Activated CD4-positive, alpha-beta T cell treated with anti-CD3 and anti-CD28 coated beads for 36 hours (primary cell): ENCODE measurements at places on chromosomes 6 and 20. TPM values are rescaled to one million over a fixed set of nuclear protein-coding genes. Genes with fewer than 3 reads are reported as not detected.

DNA sequence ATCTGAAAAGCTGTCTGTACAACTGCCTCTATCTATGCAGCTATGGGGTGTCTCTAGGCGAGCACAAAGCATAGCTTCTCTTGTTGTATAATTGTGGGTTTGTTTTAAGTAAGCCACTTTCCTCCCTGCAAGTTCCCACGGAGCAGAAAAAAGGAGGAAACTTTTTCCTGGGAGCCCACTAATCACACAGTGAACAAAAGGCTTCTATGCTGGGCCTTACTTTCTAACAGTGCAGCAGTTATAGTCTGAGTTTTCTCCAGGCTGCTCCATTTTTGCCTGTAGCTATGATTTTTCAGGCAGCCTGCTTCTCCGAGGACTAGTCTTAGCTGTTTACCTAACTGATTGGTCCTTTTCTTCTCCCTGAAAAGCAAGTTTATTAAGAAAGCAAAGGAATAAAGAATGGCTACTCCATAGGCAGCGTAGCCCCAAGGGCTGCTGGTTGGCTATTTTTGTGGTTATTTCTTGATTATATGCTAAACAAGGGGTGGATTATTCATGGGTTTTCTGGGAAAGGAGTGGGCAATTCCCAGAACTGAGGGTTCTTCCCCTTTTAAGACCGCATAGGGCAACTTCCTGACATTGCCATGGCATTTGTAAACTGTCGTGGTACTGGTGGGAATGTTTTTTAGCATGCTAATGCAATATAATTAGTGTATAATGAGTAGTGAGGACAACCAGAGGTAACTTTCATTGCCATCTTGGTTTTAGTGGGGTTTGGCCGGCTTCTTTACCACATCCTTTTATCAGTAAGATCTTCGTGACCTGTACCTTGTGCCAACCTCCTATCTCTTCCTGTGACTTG, 84.3 kb downstream of the OPRM1 start:
- no peak for DNase-seq

DNA sequence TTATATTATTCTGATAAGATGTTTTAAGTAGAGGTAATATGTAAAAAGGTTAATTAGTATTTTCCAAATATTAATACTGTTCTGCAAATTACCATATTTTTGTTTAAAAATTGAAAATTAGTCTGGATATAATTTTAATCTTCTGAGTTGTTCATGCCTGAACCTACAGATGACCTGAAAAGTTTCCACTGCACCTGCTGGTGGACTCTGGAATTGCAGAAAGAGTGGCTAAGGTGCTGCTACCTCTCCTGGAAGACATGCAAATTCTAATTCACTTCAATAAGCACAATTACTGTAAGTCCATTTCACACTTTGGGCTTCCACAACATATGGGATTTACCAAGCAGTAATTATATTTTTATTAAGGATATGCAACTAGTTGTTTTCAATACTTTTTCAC, 77.7 kb upstream of the OLIG3 start:
- DNase-seq = peak; percentile 77

DNA sequence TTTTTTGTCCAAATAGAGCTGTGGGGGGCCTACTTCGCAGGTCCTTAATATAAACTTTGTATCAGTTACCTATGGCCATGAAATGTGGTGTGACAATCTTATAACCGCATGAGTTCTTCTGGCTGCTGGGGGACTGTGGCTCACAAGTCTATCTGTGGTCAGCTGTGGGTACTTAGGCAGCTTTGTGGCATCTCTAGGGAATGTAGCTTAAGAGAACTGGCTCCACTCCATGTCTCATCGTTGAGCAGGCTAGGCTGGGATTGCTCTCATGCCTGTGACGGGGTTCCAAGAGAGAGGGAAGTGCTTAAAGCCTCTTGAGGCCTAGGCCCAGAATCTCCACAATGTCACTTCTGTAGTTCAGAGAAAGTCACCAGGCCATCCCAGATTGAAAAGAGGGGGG, 140.5 kb downstream of the BTBD3 start:
- DNase-seq = no peak

GRCh38 chr20:10674684-10675449, 1.1 kb upstream of the JAG1 start:
- DNase-seq = peak; percentile 75

GRCh38 chr6:169813969-169814368, 62.5 kb downstream of the ERMARD start:
- DNase-seq = no peak

- no peak for DNase-seq
Observed at GRCh38 chr6:160362556-160362955, 14.4 kb downstream of the SLC22A3 start.

- no peak for DNase-seq
Observed at GRCh38 chr20:60171738-60172137, 213.5 kb downstream of the CDH26 start.

- DNase-seq = no peak
Observed at GRCh38 chr6:168212362-168212761, 107.2 kb downstream of the DACT2 start.

DNA sequence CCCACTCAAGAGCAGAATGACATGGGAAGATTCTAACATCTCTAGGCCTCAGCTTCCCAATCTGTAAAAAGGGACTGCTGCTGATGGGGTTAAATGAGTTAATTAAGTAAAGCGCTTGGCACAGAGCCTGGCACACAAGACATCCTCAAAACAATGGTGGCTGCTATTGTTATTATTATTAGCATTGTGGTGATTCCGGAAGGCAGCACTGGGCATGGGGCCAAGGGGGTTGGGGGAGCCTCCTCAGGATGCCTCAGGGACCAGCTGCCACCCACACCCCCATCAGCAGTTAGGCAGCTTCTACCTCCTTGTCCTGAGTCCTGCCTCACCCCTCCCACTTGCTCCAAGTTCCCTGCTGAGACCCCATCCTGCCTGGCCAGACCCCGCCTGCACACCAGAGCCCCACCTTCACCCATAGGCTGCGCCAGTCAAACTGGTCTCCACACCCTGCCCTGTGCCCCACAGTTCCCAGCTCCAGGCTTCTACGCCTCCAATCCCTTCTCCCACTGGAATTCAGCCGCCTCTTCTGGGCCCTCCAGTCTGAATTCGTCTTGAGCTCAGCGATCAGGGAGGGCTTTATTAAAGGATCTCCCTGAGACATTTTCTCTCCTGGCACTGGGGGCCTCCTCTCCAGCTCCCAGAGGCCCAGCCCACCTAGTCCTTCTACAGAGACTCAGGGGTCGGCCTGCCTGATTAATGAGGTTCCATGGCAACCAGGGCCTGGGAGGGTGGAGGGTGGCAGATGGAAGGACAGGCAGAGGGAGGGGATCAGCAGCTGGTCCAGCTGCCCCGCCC, 1.5 kb downstream of the E2F1 start:
- DNase-seq = no peak

DNA sequence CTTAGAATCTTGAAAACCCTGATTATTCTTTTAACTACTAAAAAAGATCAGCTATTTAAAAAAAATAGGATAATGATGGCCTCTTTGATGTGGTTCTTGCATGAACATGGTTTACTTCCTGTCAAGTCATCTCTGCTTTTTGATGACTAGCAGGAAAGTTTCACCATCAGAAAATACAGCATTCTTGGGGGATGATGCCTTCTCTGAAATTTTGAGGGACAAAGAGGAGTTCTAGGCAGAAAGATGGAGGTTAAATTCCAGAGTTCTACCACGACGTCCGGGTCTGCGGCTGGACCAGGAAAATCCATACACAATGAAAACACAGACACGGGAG, 130.4 kb downstream of the OLIG3 start:
- DNase-seq = no peak

Gene ESR1
- 0.04 TPM for total RNA-seq

GRCh38 chr6:42394881-42395620, 56.7 kb downstream of the TRERF1 start:
- DNase-seq = no peak

Gene EFCAB8
- 0.37 TPM for total RNA-seq

GRCh38 chr20:16942756-16943155, 194.6 kb downstream of the OTOR start:
- DNase-seq = no peak

DNA sequence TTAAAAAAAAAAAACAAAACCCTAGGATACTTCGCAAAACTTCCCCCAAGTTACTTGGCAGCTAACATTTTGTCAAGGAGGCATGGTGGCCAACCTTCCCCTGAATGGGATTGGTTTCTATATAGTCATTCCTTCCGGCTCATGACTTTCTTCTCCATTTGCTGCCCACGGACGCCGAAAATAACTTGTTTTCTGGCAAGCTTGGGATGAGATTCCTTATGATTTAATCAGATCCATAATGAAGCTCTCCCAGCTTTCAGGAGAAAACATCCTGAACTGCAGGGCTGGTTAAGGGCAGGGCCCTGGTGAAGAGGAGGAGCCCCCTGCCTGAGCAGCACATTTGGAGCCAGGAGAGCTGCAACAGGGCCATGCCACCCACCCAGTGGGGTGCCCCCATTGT, 49.9 kb downstream of the PPP1R16B start:
- DNase-seq = no peak

DNA sequence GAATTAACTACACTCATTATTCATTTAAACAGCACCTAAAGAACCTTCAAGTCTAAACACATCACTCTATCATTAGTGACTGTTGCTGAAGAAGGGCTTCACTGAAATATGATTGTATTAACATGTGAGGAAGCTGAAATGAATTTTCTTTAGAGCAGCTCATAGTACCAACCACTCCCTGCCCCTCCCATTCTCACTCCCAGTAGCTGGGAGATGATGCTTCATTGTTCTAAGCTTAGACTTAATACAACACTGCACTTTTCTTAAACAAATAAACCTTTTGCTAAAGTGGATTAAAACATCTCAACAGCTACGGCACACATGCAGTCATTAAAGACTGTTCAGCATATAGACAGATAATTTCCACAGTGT, 63.1 kb downstream of the ATXN1 start:
- no peak for DNase-seq

GRCh38 chr6:34521463-34522285, 34.5 kb downstream of the SPDEF start:
- peak; percentile 4 for DNase-seq

- no peak for DNase-seq
Observed at GRCh38 chr6:139679516-139680179, 305.2 kb upstream of the CITED2 start.

Gene SAYSD1
- total RNA-seq = 16.7 TPM

DNA sequence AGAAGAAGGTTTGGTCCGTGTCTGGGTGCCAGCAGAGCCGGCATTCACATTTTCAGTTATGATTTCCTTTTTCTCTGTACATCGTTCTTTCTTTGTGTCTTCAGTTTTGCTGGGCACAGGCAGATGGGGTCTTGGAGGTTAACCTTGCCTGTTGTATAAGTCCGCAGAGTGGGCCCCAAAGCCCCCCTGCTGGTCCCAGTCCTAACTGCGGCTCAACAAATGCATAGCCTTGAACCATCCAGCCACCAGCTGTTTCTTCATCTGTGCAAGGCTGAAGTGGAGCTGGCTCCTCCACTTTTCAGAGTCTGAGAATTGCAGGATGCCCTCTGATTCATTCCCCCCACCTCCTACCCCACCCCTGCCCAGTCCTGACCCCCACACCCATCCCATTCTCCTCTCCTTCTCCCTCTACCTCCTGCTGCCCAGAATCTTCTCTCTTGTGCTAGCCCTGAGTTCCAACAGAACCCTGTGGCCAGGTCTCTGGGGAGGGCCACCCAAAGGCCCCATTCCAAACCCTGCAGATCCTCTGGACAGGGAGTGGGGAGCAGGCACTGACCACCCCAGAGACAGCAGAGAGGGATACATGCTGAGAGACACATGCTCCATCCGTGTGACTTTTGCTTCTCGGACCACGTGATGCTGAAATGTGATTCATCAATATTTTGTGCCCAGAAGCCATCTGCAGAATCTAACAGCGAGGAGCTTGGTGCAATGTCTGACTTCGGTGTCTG, 386.5 kb upstream of the SULF2 start:
- DNase-seq = no peak

DNA sequence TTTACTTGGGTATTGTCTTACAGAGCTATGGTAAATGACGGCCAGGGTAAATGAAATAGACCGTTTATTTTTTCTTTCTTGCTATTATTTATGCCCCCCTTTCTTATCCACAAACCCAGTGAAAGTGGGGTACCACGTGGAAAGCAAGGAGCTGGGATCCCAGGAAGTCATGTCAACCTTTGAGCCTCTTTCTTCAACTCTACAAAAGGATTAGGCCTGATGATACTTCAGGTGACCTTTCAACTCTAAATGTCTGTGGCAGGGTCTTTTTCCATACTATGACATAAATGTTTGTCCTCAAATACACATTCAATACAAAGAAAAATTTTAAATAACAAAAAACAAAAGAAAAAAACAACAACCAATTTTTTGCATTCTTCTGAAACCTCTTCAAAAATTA, 291.4 kb downstream of the ADGB start:
- DNase-seq = no peak

- DNase-seq = no peak
Observed at GRCh38 chr6:97867177-97867576, 584.2 kb upstream of the MMS22L start.

- DNase-seq = no peak
Observed at GRCh38 chr20:51020657-51021056, 2.2 kb downstream of the KCNG1 start.

DNA sequence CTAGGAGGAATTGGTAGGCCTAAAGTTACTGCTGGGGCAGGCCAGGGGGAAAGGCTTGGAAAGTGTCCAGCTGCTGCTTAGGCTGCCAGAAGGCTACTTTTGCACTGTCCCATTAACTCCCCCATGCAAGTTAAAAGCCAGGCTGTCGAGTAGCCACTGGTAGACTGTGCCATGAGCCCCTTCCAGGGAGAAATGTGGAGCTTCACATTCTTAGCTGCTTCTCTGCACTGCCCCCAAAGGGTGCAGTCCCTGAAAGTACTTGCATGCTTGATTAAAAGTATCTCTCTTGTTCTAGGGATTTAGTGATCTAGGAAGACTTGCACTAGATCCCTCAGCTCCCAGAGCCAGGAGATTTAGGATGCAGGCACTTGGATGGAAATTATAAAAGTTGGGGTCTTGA, 57.3 kb downstream of the CDC5L start:
- no peak for DNase-seq

DNA sequence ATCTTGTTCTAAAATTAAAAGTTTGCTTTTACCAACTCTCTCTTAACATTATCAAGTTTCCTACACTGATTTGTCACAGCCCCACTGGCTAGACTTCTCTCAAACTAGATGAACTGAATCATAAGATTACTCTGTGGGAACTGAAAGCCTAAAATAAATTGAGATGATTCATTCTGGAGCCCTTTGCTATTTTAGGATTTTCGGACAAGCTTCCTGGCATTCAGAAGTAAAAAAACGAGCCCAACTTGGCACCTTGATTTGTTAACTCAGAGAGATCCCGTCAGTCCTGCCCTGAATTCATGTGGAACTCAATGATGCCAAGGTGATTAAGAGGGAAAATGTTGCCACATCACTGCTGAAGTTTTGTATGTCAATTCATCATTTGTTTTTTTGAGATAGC, 122.0 kb upstream of the NRSN1 start:
- no peak for DNase-seq

- no peak for DNase-seq
Observed at GRCh38 chr6:125019918-125020317, 57.7 kb downstream of the RNF217 start.

- peak; percentile 86 for DNase-seq
Observed at GRCh38 chr6:104682722-104683643, 176.7 kb downstream of the HACE1 start.

DNA sequence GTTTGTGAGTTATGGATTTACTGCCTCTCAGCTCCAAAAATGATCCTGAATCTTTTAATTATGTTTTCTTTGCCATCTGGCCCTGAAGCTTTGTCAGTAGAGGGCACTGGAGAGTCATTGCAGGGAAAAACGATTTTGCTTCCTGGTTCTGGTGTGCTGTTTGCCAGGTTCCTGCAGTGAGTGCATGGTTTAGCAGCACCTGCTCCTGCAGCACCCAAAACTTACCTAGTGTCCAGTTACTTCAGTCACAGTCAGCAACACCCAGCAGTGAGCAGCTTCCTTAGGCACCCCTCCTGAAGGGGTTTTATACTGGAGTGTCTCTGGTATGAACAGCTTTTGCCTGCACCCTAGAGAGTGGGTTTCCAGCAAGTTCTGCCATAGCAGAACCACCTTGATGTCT, 6.0 kb upstream of the TRIM26 start:
- DNase-seq = peak; percentile 69
